ENCODE measurements at places on chromosomes 6 and 20.

DNA sequence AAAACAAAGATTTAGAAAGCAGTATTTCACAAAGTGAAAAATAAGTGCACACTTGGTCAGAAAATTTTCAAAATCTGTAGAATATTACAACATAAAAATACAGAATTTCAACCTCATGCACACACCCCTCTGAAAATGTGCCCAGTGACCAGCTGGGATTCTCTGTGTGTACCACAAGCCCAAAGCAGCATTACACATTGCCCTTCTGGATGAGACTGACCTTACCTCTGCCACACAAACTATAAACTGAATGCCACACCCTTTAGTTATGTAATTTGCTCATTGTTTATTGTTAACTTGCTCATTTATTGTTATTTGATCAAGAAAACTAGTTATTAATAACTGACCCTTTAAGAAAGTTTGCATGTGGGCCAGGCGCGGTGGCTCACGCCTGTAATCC is 303.0 kb downstream of the FOXC1 start:
- no peak for DNase-seq

DNA sequence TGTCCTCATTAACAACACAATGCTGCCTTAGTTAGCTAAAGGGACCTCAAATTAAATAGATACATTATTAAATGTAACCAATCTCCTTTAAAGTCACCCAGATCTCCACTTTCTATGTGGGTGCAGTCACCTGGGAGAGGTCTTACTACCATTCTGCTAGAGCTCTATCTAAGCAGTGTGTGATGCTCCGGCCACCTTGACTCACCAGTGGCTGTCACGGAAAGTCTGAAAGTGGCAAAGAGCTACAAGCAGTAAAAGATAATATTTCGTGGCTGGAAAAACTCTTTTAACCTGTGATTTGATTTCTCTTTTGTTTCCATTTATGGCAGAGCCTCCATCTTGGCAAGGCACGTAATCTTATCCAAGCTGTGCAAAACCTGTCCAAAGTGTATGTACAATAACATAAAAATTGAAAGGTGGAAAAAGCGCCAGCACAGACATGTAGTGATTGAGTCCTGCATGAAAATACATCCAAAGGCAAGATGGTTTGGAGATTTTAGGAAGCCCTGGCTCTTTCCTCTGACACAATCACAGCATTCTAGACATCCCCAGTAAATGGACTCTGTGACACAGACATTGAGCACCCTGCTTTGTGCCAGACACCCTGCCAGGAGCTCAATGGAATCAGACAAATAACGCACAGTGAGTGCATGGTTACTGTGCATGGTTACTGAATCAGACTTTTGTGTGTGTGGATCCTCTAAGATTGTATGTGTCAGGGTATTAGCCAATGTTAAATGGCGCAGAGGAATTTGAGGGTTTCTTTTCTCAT is 116.6 kb downstream of the ADAT2 start:
- DNase-seq, result no peak

DNA sequence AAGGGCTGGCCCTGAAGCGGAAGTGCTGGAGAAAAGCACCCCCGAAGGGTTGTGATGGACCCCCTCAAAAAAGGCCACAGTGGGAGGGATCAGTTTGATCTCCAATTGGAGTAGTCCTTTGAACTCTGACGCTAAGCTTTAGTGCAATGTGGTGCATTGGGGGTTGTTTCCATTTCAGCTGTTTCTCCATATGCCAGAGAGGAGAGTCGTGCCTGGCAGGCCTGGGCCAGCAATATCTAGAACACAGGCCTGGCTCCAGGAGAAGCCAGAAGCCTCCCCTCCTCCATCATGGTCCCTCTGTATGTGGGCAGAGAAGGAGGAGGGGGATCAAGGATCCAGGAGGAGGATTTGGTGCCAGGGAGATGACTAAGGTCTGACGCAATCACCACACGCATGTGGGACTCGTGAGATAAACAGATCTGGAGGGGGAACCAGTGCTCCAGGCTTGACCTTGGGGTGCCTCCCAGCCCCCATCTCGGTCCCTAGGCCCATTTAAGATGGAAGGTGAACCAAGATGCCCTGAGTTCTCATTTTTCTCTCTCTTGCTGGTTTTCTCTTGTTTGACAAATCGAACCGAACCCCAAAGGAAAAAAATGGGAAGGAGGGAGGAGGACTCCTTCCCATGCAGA is 517.4 kb upstream of the JARID2 start:
- peak; percentile 52 for DNase-seq

DNA sequence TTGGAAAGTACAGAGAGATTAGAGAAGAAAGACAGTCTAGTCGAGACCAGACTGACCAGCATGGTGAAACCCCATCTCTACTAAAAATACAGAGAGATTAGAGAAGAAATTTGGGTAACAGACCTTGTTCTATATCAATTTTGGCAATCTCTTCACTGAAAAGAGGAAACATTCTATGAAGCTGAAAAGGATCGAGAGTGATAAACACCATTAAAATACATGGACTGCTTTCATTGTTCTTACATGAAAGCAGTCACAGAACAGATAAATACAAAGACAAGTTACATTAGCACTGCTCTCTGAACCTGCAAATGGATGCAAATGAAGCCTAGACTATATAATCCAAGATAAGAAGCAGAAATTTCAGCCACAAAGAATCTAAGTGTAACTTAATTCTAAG is 8.4 kb upstream of the OPRM1 start:
- no peak for DNase-seq

GRCh38 chr6:4585682-4586468 is 190.3 kb upstream of the CDYL start:
- DNase-seq, result no peak

DNA sequence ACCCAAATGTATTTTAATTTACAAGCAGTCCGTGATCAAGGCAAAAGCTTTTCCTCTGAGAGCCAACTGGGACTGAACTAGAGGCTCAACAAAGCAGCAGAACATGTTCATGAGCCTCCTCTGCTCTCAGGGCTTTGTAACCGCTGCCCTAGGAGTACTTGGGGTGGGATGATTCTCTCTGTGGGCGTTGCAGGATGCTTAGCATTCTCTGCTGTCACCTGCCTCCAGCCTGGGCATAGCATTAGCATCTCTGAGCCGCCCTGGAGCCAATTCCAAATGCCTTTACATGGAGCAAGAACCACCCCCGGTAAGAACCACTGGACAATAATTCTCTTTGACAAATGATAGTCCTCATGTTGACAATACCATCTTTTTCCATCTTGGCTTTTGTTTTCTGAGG is 237.6 kb upstream of the CDH4 start:
- no peak for DNase-seq

GRCh38 chr6:68673255-68673654 is 38.2 kb downstream of the ADGRB3 start:
- no peak for DNase-seq

DNA sequence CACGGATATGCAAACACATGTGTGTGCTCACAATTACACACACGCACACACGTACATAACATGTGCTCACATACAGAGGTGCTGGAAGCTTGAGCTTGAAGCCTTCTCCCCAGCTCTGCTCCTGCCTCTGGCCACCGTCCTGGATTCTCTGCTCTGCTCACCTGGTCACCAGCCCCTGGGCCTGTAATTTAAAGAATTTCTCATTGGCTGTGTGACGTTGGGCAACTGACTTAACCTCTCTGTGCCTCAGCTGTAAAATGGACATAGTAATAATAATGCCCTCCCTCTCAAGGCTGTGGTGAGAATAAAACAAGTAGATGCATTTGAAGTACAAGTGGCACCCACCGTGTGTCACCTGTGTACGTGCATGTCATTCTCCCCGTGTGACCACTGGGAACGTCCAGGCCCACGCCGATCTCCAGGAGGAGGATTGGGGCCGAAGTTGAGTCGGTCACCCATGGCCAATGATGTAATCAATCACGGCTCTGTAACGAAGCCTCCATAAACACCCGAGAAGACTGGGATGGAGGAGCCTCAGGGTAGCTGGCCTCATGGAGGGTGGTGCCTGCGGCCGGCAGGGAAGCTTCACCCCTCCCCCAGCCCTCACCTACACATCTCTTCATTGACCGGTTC is 160.9 kb upstream of the AFDN start:
- no peak for DNase-seq

- no peak for DNase-seq
Observed at GRCh38 chr6:168447282-168447681, 6.3 kb downstream of the SMOC2 start.

DNA sequence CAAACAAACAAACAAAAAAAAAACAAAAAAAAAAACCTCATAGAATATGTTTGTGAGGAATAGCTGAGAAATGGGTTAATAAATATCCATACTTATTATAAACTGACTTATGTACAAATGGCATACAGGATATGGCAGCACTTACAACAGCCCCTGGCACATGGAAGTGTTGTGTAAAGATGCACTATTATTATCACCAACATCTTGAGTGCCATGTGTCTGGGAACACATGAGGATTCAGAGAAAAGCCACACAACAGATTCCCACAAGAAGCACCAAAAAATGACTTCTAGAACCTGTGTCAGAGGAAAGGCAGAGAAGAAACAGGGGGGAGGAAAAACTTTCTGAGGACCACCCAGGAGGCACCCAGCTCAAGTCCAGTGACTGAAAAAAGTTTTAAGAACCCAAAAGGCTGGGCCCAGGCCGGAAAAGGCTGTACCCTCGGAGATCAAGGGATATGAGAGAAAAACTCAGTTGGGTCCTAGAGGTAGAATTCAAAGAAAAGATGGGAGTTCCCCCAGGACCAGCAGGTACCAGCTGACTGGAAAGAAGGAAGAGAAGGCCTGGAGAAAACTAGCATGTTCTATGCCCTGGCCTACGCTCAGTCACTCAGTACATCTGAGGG is 9.4 kb upstream of the TAF8 start:
- DNase-seq, result no peak

GRCh38 chr6:53679446-53679933 is 13.9 kb upstream of the KLHL31 start:
- DNase-seq, result no peak

GRCh38 chr6:170160628-170161611 is 130.0 kb downstream of the DLL1 start:
- no peak for DNase-seq

- DNase-seq, result no peak
Observed at GRCh38 chr6:166570929-166571713, 15.4 kb downstream of the RAMACL start.

DNA sequence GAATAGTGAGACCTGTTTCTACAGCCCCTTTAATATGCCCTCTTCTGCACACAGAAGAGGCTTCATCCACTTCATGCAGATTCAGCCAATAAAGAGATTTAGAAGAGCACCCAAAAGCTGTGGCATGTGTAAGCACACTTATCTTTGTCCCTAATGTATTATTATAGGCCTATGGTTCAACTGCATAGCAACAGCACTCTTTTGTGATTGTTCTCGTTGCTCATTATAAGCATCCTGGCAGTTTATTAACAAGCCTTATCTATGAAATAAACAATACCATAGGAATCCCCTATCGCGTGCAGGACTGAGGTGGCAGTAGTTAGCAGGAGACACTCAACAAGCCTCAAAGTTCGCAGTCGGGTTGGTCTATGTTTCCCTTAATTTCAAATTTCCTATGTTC is 138.5 kb upstream of the BEND6 start:
- no peak for DNase-seq

- DNase-seq, result no peak
Observed at GRCh38 chr6:39452306-39453145, 130.0 kb upstream of the KCNK16 start.

DNA sequence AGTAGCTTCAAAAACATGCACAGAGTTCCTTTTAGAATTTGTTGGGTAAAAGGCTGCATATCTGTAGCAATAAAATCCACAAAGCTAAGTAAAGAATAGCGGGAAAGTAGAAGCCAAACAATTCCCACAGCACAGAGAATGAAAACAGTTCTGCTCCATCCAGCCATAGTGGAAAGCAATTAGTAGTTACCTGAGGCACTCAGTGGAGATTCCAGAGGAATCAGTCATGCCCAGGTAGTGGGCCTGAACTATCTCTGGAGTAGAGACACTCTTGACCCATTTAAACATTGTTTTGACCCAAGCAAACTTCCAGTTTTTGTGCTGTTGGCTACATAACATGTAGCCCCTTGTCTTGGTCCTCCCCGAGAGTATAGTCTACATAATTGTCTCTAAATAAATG is 559.5 kb upstream of the PTCHD4 start:
- DNase-seq, result no peak

GRCh38 chr6:35719830-35720733 is 16.8 kb upstream of the ARMC12 start:
- no peak for DNase-seq

DNA sequence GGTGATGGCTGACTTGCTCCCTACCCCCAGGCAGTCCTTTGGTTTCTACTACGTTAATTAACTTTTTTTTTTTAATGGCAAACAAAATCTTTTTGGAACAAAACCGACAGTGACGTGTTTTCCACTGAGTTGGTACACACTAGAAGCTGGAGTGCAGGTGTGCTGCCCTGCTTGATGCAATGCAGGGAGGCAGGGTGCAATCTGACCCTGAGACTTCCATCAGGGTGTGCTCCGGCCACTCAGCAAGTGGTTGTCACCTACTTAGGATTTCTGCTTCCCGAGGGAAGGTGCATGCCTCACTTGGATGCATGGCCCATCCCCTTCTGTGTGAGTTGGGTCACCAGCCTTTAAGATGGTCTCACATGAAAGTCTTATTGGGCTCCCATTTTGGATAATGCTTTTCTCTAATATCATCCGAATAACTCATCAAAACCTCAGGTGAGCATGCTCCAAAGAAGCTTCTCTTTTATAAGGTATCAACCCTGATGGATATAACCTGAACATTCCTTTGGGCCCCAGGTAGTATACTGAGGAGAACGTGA is 14.0 kb downstream of the RREB1 start:
- peak; percentile 64 for DNase-seq

All from right lobe of liver (tissue), 6 donors.